Aorta (tissue), 5 donors: ENCODE measurements at places on chromosomes 13 and 19.
A peak's percentile ranks its signal among the peaks of the same experiment; 100 is the strongest.

DNA sequence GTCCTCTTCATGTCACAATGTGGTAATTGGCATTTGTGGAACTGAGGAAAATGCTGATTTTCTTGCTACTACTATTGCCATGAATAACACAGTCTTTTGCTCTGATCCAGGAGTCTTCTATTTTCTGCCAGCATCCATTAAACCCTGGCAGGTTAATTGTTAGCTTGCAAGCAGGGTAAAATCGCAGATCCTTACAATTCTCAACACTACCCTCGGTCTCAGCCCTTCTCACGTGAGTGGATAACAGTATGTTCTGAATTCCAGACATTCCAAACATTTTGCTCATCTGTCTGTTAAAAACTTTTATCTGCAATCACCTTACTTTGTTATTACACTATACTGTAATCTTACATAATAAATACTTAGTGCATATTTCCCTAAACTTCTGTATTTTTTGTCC lies 251.3 kb upstream of the ATXN8OS start:
- no peaks in the 10 kb centered on the region for H3K4me1 ChIP-seq
- H3K27me3 ChIP-seq: no peaks in the 10 kb centered on the region
- H3K36me3 ChIP-seq: no peaks in the 10 kb centered on the region
- no peak overlapping the region for H3K4me3 ChIP-seq
- no peak for DNase-seq

GRCh38 chr13:110643324-110643723 lies 28.0 kb downstream of the NAXD start:
- DNase-seq: no peak
- no peak overlapping the region for H3K4me3 ChIP-seq
- no peaks in the 10 kb centered on the region for H3K27me3 ChIP-seq
- H3K36me3 ChIP-seq: no peaks in the 10 kb centered on the region
- no peaks in the 10 kb centered on the region for H3K4me1 ChIP-seq

DNA sequence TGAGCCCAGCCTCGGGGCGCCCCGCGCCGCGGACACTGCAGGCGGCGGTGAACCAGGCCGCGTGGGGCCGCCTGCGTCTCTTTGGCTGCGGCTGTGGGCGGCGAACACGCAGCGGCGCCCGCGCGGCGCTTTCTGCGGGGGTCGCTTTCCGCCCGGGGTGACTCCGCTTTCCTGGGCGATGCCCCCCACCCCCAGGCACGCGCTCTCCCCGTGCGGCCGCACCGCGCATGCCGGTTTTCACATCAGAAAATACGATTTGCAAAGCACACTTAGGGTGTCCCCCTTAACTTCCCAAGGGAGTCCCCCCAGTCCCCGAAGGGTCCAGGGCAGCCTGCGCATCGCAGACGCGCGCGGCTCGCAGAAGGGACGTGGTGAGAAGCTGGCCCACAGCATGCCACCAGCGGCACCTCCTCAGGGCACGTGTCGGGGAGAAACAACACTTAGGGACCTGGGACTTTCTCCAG lies 5.3 kb downstream of the F7 start:
- DNase-seq: peak; percentile 24
- no peaks in the 10 kb centered on the region for H3K4me1 ChIP-seq
- no peaks in the 10 kb centered on the region for H3K36me3 ChIP-seq

GRCh38 chr13:80083081-80083852 lies 257.7 kb downstream of the SPRY2 start:
- no peaks in the 10 kb centered on the region for H3K27me3 ChIP-seq
- H3K4me1 ChIP-seq: no peaks in the 10 kb centered on the region
- H3K4me3 ChIP-seq: peak overlapping the region; percentile 18
- peak overlapping the region; percentile 71 for H3K27ac ChIP-seq
- H3K36me3 ChIP-seq: no peaks in the 10 kb centered on the region

- no peaks in the 10 kb centered on the region for H3K4me1 ChIP-seq
- no peaks in the 10 kb centered on the region for H3K36me3 ChIP-seq
- H3K27ac ChIP-seq: peak overlapping the region; percentile 59
- no peak overlapping the region for H3K4me3 ChIP-seq
Measured at GRCh38 chr13:110421696-110422385, 114.8 kb downstream of the COL4A2 start.

GRCh38 chr13:88086577-88086976 lies 415.4 kb downstream of the SLITRK5 start:
- H3K36me3 ChIP-seq: no peaks in the 10 kb centered on the region
- no peaks in the 10 kb centered on the region for H3K27me3 ChIP-seq
- H3K27ac ChIP-seq: no peak overlapping the region
- no peak overlapping the region for H3K4me3 ChIP-seq
- DNase-seq: no peak

DNA sequence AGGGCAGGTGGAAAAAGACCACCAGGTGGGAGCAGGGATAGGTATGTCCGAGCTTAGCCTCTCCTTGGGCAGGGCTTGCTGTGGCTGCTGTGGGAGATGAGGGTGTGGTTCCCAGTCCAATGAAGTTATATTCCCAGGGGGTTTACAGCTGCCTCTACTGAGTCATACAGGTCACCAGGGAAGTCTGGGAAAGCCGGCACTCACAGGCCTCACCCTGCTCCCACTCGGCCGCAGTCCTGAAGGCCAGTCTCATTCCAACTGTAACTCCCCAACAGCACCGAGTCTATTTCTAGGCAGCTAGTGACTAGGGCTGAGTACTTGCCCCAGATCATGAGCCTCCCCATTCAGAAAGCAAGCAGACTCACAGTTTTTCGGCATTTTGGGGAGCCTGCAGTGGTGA lies 77.1 kb downstream of the FNDC3A start:
- H3K4me3 ChIP-seq: no peak overlapping the region
- no peaks in the 10 kb centered on the region for H3K36me3 ChIP-seq
- H3K27me3 ChIP-seq: no peaks in the 10 kb centered on the region
- no peak overlapping the region for H3K27ac ChIP-seq

- no peak overlapping the region for H3K27ac ChIP-seq
- H3K36me3 ChIP-seq: no peaks in the 10 kb centered on the region
- H3K4me3 ChIP-seq: peak overlapping the region; percentile 85
- peaks cover 4% of the 10 kb centered on the region for H3K4me1 ChIP-seq
Measured at GRCh38 chr19:2049741-2050348, 1.2 kb downstream of the MKNK2 start.

DNA sequence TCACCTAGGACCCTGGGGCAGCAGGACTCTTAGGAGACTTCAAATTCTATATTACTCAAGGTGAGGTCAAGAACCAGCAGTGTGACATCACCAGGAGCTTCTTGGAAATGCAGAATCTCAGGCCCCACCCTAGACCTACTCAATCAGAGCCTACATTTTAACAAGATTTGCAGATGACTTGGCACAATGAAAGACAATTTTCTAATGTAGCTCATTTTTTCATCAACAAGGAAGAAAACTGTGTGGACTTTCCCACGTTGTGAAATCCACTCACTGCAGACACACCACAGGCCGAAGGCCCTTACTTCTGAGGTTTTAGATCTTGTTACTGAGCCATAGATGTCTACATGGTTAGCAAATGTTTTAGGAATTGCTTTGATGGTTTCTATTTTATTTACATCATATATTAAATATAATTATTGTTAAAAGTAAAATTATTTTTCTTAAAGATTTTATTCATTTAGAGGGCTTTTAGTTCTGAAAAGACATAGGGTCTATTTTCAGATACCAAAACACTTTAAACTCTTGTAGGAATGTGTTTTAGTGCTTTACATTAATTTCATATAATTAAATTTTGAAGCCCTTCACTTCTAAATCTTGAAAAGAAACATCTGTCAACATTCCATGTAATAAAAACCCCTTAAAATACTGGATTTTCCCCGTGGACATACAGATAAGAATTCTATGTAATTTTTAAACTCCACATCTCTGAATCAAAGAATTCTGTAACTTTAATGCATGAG lies 18.5 kb upstream of the STARD13 start:
- no peak for DNase-seq
- no peaks in the 10 kb centered on the region for H3K4me1 ChIP-seq
- H3K27me3 ChIP-seq: no peaks in the 10 kb centered on the region
- H3K27ac ChIP-seq: no peak overlapping the region
- H3K36me3 ChIP-seq: no peaks in the 10 kb centered on the region

DNA sequence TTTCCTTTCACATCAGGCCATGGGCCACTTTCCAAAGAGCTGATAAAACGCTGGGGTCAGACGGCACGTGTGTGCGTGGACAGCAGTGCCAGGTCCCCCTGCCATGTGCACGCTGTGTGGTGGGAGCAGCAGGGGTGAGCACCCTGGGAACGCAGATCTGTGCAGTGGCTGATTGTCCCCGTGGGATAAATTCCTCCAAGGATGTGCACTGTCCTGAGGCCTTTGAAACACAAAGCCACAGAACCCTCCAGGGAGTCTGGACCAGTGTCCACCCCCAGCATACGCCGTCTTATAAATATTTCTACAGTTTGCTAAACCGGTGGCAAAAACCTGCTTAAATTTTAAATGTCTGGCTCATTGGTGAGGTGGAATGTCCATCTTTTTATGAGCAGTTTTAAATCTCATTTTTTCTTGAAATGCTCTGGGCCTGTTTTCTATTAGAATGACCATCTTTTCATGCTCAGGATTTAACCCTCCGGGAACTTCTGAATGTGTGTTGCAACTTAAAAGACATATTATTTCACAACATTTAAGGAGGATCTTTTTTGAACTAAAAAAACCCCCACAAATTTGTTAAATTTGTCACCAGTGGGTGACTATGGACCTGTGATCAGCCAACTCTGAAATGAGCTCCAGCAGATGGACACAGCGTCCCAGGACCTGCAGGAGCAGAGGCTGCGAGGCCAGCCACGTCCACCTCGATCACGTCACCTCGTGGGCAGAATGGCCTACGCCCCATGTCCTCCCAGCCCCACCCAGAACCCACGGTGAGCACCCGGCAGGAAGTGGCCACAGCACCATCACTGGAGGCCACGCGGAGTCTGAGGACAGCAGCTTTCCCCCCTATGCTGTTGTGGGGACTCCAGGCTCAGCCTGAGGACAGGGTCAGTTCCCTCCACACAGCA lies 68.6 kb downstream of the RASA3 start:
- H3K27me3 ChIP-seq: no peaks in the 10 kb centered on the region
- H3K4me1 ChIP-seq: no peaks in the 10 kb centered on the region
- peak; percentile 85 for DNase-seq
- peak overlapping the region; percentile 91 for H3K27ac ChIP-seq
- no peaks in the 10 kb centered on the region for H3K36me3 ChIP-seq
- H3K4me3 ChIP-seq: no peak overlapping the region

GRCh38 chr19:18007044-18007916 lies 690 bp upstream of the ARRDC2 start:
- H3K4me3 ChIP-seq: peak overlapping the region; percentile 13
- peak; percentile 90 for DNase-seq
- H3K4me1 ChIP-seq: no peaks in the 10 kb centered on the region
- H3K36me3 ChIP-seq: peaks cover 3% of the 10 kb centered on the region

GRCh38 chr13:39362652-39363381 lies 240.2 kb downstream of the LHFPL6 start:
- H3K4me3 ChIP-seq: no peak overlapping the region
- H3K4me1 ChIP-seq: peaks cover 19% of the 10 kb centered on the region
- H3K27ac ChIP-seq: no peak overlapping the region

- no peaks in the 10 kb centered on the region for H3K4me1 ChIP-seq
- no peaks in the 10 kb centered on the region for H3K36me3 ChIP-seq
- no peaks in the 10 kb centered on the region for H3K27me3 ChIP-seq
- DNase-seq: no peak
- H3K27ac ChIP-seq: no peak overlapping the region
Measured at GRCh38 chr13:32021785-32022184, 9.8 kb upstream of the FRY start.

DNA sequence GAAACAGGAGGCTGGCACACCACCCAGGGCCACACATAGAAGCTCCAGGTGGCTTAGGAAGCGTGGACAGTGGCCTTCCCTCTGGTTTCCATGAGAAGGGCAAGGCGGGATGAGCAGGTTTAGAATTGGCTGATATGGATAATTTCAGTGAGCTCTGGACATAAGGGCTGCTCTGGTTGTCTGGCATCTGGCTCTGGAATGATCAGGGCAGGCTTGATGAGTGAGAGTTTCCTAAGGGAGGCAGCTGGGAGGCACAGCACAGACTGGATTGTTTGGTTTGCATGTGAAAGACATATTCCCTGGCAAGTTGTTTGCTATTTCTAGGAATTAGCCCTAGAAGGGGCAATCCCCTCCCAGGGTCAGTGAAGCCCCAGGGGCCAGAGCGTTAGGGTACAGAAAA lies 129.5 kb downstream of the ATP8A2 start:
- H3K4me3 ChIP-seq: no peak overlapping the region
- no peaks in the 10 kb centered on the region for H3K27me3 ChIP-seq
- DNase-seq: no peak
- H3K4me1 ChIP-seq: no peaks in the 10 kb centered on the region

- no peak for DNase-seq
- no peak overlapping the region for H3K4me3 ChIP-seq
- no peak overlapping the region for H3K27ac ChIP-seq
- no peaks in the 10 kb centered on the region for H3K36me3 ChIP-seq
- no peaks in the 10 kb centered on the region for H3K27me3 ChIP-seq
- no peaks in the 10 kb centered on the region for H3K4me1 ChIP-seq
Measured at GRCh38 chr13:64239372-64239771, 2823.7 kb upstream of the PCDH20 start.

DNA sequence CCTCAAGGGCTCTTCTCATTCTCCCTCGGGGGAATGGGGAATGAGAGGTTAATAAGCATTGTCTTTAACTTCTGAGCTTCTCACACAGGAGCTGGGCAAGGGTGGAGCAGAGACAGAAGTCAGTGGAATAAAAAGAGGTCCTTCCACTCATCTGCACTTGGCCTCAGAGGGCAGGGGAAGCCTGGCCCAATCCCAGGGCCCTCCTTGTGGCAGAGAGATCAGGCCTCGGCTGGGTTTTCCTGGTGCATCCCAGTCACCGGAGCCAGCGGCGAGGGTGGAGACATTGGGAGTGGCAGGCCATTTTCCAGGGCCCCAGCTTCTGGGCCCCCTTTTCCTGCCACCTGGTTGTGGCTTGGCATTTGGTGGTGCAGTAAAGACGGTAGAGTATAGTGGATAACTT lies 10.6 kb downstream of the CALM3 start:
- no peaks in the 10 kb centered on the region for H3K4me1 ChIP-seq
- peak; percentile 57 for DNase-seq
- no peaks in the 10 kb centered on the region for H3K36me3 ChIP-seq
- H3K27me3 ChIP-seq: no peaks in the 10 kb centered on the region
- no peak overlapping the region for H3K4me3 ChIP-seq

- H3K27me3 ChIP-seq: no peaks in the 10 kb centered on the region
- H3K4me3 ChIP-seq: no peak overlapping the region
- no peak overlapping the region for H3K27ac ChIP-seq
- no peaks in the 10 kb centered on the region for H3K36me3 ChIP-seq
Measured at GRCh38 chr19:39540333-39540673, 342 bp upstream of the EID2 start.

- no peak within 1 kb of the TSS for H3K4me3 ChIP-seq
- H3K36me3 ChIP-seq: no peaks in the 10 kb centered on the region
- no peaks in the 10 kb centered on the region for H3K27me3 ChIP-seq
- H3K27ac ChIP-seq: no peak within 1 kb of the TSS
- no peaks in the 10 kb centered on the region for H3K4me1 ChIP-seq
- DNase-seq: no peak
Measured at GRCh38 chr19:3135961-3136683, at the start of gene GNA15. GNA15 (plus strand) TSS chr19:3136033; CDS start chr19:3136451, 418 bp downstream.

DNA sequence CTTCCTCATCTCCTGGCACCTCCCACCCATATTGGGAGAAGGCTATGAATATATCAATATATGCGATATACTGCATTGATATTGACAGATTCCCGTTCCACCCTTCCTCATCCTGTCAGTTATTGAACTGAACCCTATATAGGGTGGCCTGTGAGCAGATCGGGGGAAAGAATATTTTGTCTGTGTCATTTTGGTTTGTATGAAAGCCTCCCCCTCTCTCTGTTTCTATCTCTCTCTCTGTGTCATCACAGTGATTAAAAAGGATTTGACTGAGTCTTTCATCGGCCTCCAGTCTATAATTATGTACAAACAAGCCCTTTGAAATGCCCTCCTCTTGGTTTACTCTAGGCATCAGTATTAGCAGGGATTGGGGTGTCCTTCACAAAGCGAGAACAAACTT lies 35.7 kb downstream of the RASL11A start:
- no peaks in the 10 kb centered on the region for H3K36me3 ChIP-seq
- no peaks in the 10 kb centered on the region for H3K4me1 ChIP-seq
- H3K27me3 ChIP-seq: no peaks in the 10 kb centered on the region
